ENCODE measurements at places on chromosomes 2 and 18.

DNA sequence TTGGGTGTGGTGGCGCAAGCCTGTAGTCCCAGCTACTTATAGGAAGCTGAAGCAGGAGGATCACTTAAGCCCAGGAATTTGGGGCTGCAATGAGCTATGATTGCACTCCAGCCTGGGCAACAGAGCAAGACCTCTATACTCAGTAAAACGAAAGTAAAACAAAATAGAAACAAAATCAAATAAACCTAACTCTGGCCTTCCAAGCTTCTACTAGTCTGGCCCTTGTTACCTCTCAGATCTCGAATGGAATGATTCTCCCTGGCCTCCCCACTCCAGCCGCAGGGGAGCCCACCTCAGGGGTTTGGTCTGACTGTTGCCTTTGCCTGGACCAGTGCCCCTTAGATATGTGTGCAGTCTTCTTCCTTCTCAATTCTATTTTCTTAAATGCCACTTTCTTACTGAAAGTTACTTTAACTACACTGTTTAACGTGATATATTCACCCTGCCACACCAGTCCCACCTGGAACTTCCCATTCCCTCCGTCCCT is 160.0 kb upstream of the GCFC2 start:
- DNase-seq: no peak

DNA sequence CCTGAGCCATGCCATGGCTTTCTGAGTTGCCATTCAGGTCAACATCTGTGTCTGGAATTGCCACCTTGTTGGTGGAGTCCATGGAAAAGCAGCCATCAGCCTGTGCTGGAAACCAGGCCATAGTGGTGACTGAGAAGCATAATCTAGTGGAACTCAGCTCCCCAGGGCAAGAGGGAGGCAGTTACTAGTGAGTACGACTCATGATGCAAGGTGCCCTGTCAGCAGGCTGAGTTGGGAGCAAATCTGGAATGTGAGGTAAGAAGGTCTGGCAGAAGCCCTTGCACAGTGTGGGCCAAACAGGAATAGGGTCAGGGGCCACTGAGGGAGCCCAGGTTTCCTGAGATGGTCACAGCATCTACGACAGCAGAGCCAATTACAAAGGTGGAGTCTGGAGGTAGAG is 37.1 kb downstream of the SULT1C2 start:
- no peak for DNase-seq

GRCh38 chr2:73020657-73021370 is 50.7 kb downstream of the SFXN5 start:
- no peak for DNase-seq

DNA sequence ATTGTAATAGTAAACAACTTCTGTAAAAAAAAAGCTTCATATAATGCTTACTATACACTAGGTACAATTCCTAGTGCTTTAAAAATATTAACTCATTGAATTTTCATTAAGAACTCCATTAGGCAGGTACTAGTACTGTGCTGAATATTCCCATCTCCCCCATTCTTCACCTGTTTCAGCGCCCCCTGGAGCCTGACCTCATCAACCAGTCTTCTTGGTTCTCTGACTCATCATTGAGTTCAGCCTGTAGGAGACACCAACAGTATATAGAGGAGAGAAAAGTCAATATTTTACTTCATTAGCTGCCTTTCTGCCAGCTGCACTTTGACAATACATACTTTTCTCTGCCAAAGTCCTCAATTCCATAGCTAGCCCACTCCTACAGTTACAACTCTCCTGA is 1009.9 kb upstream of the KLHL29 start:
- peak; percentile 25 for DNase-seq

DNA sequence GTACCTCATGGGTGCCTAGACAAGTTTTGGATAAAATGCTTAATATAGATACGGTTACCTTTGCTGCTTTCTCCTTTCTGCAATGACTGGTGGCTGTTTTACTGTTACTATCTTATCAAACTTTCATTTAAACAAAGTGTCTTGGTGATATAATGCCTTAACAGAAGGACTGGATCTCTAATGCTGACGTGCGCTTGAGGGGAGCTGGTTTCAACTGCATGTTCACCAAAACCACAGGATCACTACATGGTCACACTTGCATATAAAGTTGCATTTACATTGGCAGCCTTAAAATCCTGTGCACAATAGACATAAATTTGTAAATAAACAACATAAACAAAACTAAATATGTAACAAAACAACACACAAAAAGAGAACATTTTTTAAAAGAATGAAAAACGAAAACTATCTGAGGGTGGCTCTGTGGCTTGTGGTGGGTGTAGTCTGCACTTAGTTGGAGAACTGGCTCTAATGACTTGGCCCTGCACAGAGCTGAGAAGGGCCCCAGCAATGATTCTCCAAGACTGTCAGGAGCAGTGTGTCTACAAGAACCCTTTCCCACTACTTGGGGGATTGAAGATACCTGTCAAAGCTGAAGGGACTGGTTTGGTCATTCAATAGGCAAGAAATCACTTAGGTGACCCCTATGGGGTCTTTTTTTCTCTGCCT is 135.5 kb downstream of the UXS1 start:
- no peak for DNase-seq

DNA sequence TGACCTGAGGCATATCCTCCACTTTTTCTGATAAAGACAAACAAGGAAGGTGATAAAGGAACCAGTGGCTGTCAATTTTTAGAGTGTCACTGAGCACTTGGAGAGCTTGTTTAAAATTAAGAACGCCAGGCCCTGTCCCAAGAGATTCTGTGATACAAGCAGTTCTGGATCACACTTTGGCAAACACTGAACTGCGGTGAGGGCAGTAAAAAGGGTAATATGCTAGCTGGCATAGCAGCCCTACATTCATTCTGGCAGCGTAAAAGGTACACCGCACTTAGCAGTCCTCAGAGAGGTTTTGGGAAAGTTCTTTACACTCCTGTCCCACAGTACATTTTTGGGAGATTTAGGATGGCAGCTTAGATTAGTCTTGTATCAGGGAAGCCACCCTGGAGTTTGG is 101.3 kb upstream of the CCDC150 start:
- DNase-seq: no peak

GRCh38 chr2:222912117-222912516 is 51.3 kb downstream of the ACSL3 start:
- DNase-seq: no peak

GRCh38 chr2:157841485-157841884 is 34.6 kb downstream of the ACVR1 start:
- no peak for DNase-seq

DNA sequence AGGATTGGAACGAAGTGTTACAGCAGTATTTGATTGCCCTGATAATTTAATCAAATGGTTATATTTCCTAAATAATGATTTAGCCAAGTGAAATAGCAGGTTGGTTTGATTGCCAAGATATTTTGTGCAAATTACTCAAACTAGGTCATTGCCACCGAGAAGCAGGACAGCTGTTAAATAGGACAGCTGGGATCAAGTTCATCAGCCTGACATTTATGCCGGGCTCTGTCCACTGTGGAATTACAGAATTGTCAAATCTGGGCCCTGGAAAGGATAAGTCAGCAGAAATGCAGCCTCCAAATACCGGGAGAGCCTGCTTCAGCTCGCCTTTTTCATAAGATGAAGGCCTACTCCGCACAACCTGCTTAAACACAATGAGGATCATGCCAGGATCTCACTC is 73.9 kb upstream of the RPL31 start:
- no peak for DNase-seq

- no peak for DNase-seq
Observed at GRCh38 chr2:217804338-217804737, 198.5 kb downstream of the TNS1 start.

- peak; percentile 71 for DNase-seq
Observed at GRCh38 chr18:48003426-48004349, 73.2 kb upstream of the SMAD2 start.

DNA sequence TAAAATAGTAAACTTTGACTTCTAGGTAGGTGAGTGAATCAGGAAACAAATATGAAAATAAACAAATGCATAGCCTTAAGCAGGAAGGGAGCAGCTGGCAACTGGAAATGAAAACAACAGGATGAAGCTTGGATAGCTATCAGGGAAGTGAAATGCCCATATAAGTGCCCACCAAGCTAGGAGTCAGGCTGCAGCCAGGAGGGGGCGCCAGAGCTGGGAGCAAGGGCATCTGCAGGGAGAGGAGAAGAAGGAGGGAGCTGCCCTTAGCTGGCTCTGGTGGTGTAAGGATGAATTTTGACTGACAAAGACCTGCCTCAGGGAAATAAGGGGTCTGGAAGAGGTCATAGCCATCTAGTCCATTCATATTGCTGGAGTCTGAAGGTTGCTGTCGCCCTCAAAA is 298.3 kb downstream of the TDRD15 start:
- no peak for DNase-seq

GRCh38 chr2:200342654-200343053 is 36.2 kb downstream of the SPATS2L start:
- no peak for DNase-seq

DNA sequence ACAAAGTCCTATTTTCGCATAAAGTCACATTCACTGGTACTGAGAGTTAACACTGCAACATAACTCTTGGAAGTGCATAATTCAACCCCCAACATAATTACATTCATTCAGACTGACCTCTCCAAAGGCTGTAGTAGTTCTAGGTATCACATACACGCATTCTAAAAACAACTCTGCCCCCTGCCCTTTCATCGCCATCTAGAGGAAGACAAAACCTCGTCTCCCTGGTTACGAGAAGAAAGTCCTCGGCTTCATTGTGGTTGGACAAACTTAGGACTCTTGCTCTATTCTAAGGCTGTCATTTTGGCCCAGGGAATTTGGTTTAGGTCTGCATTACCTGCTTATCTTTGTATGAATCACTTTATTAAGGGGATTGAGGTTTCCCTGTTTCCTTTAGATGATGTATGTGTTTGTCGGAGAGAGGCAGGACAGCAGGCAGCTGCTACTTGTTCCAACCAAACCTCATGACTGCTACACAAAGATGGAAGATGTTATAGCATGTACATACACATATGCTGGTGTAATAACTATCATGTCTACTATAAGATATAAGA is 215.4 kb upstream of the NRXN1 start:
- DNase-seq: no peak

DNA sequence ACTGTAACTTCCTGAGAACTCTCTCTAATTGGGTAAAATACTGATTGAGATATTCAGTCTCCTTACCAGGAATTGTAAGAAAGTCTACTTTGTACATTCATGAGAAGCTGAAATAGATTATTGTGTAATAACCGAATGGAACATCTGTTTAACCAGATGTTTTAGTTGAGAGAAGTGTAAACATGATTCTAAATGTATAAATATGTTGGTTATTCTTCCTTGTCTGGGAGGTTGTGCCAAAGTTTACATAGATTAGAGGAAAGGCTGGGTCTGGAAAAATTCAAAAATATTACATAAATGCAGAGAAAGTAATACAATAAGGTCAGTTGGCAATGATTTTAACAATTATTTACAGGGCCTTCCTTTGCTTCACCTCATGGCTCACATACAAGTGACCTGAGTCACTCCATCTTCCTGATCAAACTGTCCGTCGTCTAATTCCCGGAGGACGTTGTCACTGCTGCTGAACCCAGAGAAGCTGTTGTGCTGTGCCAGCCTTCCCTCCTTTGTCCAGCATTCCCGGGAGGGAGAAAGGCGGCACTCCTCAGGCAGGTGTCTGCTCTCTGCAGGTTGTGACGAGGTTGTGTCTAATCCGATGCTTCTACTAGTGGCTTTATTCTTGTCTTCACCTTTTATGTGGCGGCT is 55.9 kb downstream of the MOB4 start:
- no peak for DNase-seq

DNA sequence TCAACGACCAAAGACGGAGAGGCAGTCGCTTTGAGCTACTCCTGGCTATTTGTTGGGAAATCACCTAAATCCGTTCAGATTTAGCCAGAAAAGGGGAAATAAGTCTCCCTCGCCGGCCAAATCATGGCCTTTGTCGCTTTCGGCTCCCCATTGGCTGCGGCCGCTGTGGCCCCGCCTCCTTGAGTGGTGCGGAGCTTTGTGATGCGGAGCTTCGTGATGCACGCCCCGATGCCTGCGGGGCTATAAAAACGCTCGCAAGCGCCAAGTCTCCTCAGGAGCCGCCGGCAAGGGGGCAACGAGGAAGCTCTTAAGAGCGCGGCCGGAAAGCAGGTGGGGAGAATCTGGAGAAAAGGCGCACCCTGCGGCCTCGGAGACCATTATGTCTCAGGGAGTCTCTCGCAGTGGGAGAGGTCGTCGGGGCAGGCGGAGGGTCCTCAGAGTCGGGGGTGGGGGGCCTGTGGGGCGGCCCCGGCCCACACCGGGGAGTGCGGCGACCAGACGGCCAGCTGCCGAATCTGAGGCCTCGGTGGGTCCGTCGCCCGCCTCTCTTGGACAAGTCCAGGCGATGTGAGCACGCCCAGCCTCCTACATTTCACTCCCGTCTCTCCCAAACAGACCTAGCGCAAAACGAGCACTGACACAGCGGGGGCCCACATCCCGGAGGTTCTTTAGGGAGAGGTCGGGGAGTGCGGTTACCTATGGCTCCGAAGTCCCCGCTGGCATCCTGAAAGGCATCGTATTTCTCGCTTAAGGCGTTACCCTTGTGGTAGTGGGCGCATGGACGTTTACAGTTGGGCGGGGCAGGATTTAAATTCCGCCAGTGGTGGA is at the start of gene CABYR:
TSS of gene CABYR (plus strand) at position 274 of the 828 bp plus-strand sequence. CDS start 4,053 bp downstream, outside the sequence.
- peak; percentile 94 for DNase-seq

DNA sequence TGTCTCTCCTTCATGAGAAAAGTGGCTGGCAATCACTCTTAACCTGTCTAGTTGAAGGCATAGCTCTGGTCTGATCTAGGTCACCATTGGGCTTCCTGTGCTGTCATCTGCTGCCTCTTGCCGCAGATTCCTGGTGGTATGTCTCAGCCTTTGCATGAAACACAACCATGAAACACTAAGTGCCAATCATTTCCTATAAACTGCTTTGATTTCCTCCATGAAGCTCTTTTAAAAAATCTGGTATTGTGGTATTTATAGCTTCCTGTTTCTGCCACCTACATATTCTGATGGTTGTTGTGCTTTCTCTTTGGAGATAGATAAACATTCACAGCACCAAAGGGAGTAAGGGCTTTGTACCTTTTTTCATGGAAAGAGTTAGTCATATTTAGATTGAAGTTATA is 120.0 kb upstream of the EPC2 start:
- DNase-seq: no peak

DNA sequence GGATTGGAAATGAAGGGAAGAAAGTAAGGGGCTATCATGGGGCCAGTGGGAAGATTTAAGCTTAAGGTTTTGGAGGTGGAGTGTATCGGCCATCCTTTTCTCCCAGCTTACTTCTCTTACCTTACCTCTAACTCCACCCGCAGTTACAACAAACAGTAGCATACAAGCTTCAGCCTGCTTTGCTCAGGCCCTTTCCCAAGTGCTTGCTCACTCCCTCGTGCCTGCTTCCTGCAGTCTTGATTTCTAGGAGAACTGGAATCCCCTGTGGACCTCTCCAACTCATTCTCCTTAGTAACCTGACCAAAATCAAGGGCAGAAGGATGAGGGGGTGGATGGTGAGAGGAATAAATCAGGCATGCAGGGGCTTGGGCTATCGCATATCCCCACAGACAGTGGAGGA is 5.8 kb upstream of the LYG2 start:
- no peak for DNase-seq

DNA sequence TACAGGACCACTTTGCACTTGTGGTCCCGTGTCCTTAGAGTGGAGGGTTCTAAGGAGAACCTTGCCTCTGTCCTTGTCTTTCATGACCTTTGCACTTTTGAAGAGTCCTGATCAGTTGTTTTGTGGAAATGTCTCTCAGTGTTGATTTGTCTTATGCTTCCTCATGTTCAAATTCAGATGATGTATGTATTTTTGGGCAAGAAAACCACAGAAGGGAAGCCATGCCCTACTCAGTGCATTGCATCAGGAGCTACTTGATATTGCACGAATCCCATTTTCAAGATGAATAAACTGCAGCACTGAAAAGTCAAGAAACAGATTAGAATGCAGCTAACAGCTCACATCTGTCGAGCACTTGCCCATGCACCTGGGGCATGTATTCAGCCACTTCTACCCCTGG is 152.2 kb downstream of the INHBB start:
- DNase-seq: no peak

GRCh38 chr2:237361194-237362004 is 52.6 kb downstream of the COL6A3 start:
- no peak for DNase-seq
